ENCODE measurements at places on chromosomes 3 and 15.

- DNase-seq, result no peak
These were observed 22.5 kb downstream of the UPK1B start for GRCh38 chr3:119195911-119196310.

GRCh38 chr3:57910990-57911389, 97.2 kb upstream of the FLNB start:
- DNase-seq, result no peak

GRCh38 chr3:8656240-8656639, 11.6 kb upstream of the SSUH2 start:
- DNase-seq, result no peak

DNA sequence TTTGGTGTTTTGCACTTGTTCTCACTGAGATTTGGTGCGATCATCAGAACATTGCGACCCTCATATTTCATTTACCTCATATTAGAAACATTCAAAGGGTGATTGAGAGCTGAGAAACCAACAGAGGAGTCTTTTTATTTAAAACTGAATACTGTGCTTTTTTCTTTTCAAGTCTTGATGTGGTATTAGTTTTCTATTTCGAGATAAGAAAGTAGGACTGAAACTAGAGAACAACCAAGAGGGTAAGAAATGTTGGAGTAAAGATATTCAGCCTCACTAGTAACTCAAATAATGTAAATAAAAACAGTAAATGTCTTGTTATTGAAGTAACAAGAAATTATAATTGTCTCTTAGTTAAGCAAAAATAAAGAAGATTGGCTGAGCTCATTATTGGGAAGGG, 26.5 kb downstream of the EFHB start:
- DNase-seq, result no peak

DNA sequence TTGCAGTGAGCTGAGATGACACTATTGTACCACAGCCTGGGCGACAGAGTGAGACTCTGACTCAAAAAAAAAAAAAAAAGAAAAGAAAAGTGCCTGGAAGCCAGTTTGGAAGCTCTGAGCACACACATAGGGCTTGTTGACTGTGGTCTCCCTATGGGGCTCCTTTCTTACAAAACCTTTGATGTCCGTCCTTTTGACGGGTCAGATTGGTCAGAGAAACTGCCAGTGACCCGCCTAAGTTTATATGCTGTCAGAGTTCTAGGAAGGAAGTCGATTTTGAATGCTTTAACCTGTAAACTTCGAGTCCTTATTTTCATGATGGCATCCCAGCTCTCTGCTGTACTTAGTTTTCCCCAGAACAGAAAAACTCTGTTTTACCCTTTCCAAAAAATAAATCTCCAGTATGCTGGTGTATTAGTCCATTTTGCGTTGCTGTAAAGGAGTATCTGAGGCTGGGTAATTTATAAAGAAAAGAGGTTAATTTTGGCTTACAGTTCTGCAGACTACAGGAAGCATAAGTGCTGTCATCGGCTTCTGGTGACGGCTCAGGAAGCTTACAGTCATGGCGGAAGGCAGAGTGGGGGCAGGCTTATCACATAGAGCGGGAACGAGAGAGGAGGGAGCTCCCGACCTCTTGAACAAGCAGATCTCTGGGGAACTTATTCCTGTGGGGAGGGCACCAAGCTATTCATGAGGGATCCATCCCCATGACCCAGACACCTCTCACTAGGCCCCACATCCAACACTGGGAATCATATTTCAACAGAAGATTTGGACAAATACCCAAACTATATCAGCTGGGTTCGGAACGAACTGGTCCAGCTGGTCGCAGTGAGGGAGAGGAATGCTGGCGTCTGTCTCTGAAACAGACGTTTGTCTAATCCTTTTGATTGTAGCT, 72.3 kb downstream of the LMLN start:
- DNase-seq, result no peak

- DNase-seq, result no peak
These were observed 2.4 kb downstream of the HACD3 start for GRCh38 chr15:65532738-65533051.

GRCh38 chr3:23202203-23202920, 765 bp upstream of the UBE2E2 start:
- no peak for DNase-seq

- no peak for DNase-seq
These were observed 20.5 kb upstream of the IQSEC1 start for GRCh38 chr3:13093687-13094086.

GRCh38 chr15:93146196-93146595, 57.2 kb upstream of the RGMA start:
- DNase-seq, result no peak

- DNase-seq, result no peak
These were observed 32.0 kb upstream of the STXBP5L start for GRCh38 chr3:120875989-120876388.

GRCh38 chr15:82852941-82853561, 43.6 kb downstream of the WHAMM start:
- DNase-seq, result no peak

DNA sequence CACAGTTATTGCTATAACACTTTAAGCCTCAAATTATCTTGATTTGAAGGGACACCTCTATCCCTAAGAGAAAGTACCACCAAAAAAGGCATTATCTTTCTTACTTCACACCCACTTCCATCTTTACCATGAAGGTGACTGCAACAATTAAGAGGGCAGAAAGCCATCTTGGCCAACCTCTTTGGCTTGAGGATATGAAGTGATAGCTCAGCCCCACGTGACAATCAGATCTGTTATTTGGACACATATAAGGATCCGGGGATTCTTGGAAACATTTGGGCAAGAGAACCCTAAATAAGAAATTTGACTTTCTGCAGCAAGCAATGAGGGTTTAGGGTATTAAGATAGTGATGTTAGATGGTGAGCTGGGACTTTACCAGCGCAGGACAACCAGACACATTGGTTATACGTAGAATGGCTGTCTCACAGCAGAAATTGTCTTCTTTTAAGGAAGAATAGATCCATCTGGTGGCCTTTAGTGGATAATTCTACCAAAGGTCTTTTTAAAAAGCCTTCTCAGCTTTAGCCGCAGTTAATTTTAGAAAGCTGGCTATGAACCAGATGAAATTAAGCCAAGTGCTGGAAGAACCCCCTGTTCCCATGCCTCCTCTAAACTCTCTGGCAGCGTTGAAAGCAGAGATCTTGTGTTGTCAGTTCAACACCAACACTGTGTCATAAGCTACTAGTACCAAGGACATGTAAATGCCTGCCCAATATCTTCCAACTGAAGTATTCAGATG, 12.3 kb downstream of the HCLS1 start:
- DNase-seq, result no peak

DNA sequence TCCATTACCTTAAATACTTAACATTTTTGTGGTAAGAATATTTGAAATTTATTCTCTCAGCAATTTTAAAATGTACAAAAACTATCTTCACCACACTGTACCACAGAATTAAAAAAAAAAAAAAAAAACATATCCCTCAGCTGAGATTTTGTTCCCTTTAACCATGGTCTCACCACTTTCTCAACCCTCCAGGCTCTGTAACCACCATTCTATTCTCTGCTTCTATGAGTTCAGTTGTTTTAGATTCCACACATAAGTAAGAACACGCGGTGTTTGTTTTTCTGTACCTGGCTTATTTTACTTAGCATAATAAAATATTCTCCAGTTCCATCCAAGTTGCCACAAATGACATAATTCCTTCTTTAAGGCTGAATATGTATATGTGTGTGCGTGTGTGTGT, 41.5 kb downstream of the CSNK1G1 start:
- DNase-seq, result no peak

GRCh38 chr3:196503196-196504076, at the start of gene RNF168:
RNF168 (minus strand) TSS chr3:196503768; CDS start chr3:196503173, 595 bp downstream.
- peak; percentile 80 for DNase-seq

DNA sequence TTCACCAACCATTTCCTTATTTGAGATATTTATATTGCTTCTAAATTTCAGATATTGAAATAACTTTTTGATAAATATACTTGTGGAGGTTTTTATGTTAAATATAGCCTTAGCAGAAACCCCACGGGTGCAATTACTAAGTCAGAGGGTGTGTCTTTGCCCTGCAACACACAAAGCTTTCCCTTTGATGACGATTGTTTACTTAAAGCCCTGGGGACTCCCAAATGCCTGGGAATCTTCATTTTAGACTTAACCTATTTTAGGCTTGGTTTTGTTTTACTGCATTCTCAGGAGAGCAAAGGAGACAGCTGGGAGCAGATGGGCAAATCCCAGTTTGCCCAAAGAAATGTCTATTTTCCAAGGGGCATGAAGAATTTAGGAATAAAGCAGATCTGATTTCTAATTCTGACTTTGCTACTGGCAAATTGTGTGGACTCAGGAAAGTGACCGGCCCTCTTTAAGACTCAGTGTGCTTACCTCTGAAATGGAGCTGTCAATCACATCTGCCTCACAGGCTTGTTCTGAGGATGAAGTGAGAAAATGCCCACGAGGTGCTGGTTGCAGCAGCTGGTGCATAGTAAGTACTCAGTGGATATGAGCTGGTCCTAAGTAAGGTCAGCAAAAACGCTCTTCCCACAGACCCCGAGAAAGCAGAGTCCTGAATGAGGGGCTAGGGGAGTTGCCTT, 49.3 kb upstream of the CA12 start:
- no peak for DNase-seq

DNA sequence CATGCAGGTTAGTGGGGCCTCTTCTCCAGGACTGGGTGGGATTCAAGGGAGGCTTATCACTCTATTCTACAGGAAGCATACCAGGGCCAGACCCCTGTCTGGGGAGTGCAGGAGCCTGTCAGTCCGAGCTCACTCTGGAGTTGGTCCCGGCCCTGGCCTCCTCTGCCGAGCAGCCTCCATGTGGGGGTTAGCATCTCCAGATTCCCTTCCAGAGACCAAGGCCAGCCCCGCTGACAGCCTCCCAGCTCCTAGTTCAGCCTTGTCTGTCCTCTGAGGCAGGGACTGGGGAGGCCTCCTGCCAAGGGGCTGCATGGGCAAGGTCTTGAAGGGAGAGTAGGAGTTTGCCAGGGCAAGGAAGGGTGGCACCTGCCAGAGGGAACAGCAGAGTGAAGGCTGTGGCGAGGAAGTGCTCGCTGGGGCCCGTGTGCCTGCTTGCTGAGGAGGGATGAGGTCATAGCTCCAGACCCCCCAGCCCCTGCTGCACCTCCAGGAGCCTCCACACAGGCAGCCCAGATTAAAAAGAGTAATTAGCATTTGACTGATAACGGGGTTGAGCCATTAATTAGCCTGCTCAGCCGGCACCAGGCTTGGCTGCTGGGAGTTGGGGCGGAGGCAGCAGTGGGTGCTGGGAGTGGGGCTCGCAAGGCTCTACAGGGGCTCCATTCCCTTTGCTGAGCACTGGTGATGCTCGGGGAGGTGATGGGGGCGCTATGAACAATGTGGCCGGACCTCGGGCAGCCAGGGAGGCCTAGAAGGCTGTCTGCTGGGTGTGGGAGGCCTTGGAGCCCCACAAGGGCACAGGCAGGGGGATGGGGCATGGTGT, 54.3 kb downstream of the DNAJB8 start:
- no peak for DNase-seq

DNA sequence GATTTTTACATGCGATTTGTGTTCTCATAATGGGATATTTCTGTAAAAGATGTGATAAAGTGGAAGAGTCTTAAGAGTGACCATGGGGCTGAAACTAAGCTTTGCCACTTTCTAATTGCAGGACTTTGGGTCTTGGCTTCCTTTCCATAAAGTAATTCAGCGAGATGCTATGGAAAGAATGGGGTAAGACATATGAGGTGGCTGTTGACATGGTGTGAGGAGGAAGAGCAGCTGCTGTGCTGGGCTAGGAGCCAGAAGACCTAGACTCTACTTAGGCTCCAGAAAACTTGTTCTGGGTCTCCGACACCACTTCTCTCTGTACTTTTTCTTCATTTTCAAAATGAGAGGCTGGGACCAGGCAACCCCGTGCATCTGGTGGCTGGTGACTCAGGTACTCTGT, 654.5 kb upstream of the CFAP20DC start:
- no peak for DNase-seq

- no peak for DNase-seq
These were observed 158.0 kb downstream of the CDIN1 start for GRCh38 chr15:36737430-36737891.

- DNase-seq, result no peak
These were observed 236.6 kb downstream of the ZMAT3 start for GRCh38 chr3:178835033-178835432.

DNA sequence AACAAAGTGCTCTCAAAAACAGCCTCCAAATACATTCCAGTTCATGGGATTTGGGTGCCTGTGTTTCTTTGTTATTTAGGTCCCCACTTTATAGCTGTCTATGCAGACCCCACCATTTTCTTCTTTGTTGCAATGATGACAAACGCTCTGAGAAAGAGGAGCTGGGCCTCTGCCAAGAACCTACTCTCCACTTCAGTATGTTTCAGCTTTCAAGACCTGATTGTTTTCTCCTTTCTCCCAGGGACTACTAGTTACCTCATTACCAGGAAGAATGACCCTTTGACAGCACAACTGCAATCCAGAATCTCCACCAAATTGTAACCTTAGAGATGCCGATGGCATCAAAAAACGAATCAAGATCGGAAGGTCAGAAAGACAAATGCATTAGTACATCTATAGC, 236.8 kb downstream of the MEIS2 start:
- no peak for DNase-seq

- no peak for DNase-seq
These were observed 36.2 kb upstream of the RPL35A start for GRCh38 chr3:197913641-197914380.

- no peak for DNase-seq
These were observed 81.6 kb downstream of the AKAP13 start for GRCh38 chr15:85462029-85462428.

DNA sequence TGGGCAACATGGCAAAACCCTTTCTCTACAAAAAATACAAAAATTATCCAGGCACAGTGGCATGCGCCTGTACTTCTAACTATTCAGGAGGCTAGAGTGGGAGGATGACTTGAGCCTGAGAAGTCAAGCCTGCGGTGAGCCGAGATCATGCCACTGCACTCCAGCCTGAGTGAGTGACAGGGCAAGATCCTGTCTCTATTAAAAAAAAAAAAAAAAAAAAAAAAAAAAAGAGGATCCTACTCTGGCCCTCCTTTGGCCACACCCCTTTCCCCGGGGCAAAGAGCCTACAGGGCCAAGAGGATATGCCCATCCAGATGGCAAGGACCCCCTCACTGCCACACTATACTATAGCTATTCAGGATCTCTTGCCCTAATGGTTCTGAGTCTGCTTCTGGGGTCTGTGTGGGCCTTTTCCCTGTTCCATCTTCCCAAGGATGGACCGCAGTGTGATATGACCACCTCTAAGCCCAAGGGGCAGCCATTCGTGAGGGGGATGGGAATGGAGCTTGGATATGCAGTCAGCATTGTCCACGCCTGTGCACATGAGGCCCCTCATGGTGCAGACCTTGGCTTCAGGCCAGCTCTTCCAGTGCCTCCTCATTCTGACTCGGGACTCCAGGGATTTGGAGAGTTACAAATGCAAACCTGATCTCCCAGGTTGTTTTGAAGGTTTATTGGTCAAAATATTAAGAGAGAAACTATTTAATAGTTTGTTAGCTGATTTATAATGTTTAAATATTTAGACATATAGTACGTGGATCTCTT, 7.3 kb downstream of the TYRO3 start:
- no peak for DNase-seq

GRCh38 chr15:36358523-36358922, 220.9 kb upstream of the CDIN1 start:
- no peak for DNase-seq

GRCh38 chr3:169131690-169132464, 531.6 kb downstream of the MECOM start:
- no peak for DNase-seq
